ENCODE measurements at places on chromosomes 13 and 19.

GRCh38 chr19:41541990-41542584 is 33.9 kb upstream of the CEACAM21 start:
- peak; percentile 74 for DNase-seq

DNA sequence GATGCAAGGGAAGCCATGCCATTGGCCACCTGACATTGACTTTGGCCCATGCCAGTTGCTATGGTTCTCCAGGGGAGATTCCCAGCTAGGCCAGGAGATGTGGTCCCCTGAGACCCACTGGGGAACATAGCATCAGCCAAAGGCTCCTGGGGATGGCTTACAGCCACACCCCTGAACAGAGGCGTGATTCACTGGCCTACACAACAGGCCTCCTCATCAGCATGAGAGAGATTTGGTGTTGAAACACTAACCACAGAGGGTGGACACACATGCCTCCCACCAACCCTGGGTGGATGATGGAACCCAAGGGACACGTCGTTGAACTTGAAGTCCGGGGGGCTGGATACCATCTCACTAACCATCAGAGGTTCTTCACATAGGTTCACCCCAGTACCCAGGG is 14.4 kb downstream of the IQCN start:
- no peak for DNase-seq

DNA sequence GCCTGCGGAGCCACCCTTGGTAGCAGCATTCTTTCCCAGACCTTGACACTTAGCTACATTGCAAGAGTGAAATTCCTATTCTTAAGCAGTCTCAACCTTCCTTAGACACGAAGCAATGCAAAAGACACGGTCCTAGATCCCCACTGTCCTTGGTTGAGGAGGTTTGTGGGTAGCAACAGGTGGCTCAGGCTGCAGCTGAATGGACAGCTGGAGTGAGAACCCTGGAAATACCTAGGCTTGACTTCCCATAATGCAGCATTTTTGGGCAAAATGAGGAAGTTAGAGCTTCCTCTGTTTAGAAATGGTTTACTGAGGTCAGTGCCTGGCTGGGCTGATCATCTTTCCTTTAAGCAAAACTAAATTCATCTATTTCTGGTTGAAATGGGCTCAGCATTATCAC is 296.6 kb downstream of the RFC3 start:
- DNase-seq, result no peak

DNA sequence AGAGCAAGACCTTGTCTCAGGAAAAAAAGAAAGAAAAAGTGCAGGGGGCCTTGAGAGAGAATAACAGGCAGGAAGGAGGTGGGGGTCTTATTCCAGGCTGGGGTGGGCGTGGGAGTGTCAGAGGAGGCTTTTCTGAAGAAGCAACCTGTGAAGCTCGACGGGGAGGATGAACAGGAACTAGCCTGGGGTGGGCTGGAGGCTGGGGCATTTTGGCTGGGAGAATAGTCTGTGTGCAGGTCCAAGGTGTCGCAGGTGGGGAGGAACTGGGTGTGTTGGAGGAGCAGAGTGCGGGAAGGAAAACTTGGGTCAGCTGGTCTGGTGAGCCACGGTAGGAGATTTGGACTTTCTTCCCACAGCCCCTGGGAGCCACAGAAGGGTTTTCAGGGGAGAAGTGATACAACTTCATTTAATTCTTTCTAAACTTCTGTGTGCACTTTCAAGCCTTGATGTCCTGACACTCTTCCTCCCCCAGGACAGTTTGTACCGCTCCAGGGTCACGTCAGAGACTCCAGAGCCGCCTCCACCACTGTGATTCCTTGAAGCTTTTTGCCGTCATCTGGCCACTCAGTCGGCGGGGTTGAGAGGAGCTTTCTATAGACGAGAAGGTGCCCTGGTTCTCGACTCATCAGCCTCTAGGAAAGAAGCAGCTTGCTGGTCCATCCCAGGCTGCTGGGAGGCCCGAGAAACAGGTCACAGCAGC is 138.7 kb downstream of the SIPA1L3 start:
- DNase-seq, result no peak

GRCh38 chr13:74287724-74288169 is 153.5 kb upstream of the KLF12 start:
- DNase-seq, result peak; percentile 92

DNA sequence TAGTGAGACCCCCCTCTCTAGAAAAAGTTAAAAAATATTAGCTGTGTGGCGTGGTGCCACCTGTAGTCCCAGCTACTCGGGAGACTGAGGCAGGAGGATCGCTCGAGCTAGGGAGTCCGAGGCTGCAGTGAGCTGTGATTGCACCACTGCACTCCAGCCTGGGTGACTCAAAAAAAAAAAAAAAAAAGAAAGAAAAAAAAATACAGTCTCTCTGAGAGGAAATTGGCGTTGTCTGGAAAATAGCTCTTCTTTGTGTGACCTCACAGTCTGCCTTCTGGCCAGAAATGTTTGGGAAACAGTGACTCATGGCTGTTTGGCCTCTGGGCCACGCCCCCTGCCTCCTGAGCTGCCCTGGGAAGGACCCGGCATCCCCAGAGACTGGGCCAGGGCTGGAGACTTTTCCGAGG is 10.7 kb downstream of the MARCHF2 start:
- peak; percentile 65 for DNase-seq

Data from CD4-positive, alpha-beta T cell treated with Interferon gamma for 1 hour (primary cell).